ENCODE measurements at places on chromosomes 1 and 21. TPM values are rescaled to one million over a fixed set of nuclear protein-coding genes. Genes with fewer than 3 reads are reported as not detected.

The GBP5 gene
- 0.05 TPM for total RNA-seq

The KISS1 gene
- 0.45 TPM for total RNA-seq

The ETS2 gene
- 88.3 TPM for total RNA-seq

The DENND2C gene
- total RNA-seq: 0.42 TPM

The CCDC181 gene
- total RNA-seq: not detected

Measured in A549 treated with GW870086 at 1 μM for 4 hours (cell line).